ENCODE measurements at places on chromosomes 4 and X.
A peak's percentile ranks its signal among the peaks of the same experiment; 100 is the strongest.

DNA sequence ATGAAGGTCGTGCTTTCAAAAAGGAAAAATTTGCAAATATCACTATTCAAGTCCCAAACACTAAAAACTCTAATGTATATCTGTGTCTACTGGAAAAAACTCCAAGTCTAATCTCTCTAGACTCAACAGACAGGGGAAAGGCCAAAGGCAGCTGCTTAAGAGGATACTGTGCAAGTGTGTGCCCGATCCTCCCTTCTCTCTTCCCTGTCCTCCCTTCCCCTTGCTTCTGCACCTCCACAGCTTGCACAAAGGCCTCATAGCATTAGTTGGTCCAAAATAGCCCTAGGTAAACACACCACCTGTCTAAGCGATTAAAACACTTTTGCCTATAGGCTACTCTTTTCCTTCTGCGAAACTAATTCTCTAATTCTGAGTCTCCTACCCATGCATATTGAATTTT, 10.6 kb downstream of the C4orf54 start:
- DNase-seq: no peak

DNA sequence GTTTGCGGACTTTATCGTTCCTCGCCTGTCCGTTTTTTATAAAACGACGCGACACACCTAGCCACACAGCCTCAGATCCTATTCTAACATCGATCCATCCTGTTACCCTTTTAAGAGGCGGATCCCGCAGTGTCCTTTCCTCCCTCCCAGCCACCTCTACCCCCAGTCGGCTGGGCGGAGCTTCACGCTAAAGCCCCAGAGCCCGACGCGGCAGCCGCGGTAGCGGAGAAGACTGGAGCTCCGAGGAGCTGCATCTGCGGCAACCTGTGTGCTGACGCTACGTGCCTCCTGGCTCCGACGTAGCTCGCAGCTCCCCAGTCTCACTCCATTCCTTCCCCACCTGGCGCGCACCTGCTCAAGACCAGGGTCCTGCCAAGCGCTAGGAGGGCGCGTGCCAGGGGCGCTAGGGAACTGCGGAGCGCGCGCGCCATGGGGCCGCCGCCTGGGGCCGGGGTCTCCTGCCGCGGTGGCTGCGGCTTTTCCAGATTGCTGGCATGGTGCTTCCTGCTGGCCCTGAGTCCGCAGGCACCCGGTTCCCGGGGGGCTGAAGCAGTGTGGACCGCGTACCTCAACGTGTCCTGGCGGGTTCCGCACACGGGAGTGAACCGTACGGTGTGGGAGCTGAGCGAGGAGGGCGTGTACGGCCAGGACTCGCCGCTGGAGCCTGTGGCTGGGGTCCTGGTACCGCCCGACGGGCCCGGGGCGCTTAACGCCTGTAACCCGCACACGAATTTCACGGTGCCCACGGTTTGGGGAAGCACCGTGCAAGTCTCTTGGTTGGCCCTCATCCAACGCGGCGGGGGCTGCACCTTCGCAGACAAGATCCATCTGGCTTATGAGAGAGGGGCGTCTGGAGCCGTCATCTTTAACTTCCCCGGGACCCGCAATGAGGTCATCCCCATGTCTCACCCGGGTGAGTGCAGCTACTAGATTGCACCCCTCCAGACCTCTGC, at the start of gene RNF128:
Gene RNF128, plus strand, starts transcription at position 217 of the 953 bp plus-strand sequence. Its CDS starts 213 bp downstream, at position 430.
- peak; percentile 89 for DNase-seq

- no peak for DNase-seq
These were observed at the start of gene PHEX for GRCh38 chrX:22032084-22032483. TSS of gene PHEX (plus strand) at chrX:22032325. CDS start at chrX:22033006, 681 bp downstream.

GRCh38 chr4:153785910-153786721, 2.8 kb downstream of the SFRP2 start:
- DNase-seq: no peak

DNA sequence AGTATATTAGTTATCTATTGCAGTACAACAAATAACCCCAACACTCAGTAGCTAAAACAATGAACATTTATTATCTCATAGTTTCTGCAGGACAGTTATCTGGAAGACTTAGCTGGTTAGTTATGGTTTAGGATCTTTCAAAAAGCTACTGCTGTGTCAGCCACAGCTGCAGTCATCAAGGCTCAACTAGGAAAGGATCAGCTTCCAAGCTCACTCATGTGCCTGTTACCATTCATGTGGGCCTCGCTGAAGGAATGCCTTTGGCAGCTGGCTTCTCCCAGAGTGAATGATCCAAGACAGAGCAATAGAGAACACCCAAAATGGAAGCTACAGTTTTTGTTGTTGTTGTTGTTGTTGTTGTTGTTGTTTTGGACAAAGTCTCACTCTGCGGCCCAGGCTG, 13.5 kb upstream of the PRSS48 start:
- DNase-seq: no peak

GRCh38 chr4:109383823-109384222, 49.8 kb upstream of the SEC24B start:
- no peak for DNase-seq

- no peak for DNase-seq
These were observed 181.7 kb upstream of the GPR101 start for GRCh38 chrX:137215467-137215866.

DNA sequence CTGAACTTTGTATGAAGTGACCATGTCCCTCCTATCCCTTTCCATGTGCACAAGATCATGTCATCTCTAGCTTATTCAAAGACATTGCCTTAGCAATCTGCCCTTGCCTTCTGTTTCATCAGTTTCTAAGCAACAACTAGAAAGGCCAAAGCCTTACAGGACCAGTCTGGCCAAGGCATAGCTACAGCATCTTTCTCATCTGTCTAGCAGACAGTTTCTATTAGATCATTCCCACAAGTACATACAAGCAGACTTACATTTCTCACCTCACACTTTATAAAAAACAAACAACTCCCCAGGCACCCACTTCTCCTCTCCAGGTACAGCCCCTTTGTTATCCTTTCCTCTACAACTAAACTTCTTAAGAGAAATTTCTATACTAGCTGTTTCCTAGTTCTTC, 188.7 kb upstream of the AADAT start:
- no peak for DNase-seq

- no peak for DNase-seq
These were observed 15.3 kb upstream of the PDGFRA start for GRCh38 chr4:54213761-54214160.

DNA sequence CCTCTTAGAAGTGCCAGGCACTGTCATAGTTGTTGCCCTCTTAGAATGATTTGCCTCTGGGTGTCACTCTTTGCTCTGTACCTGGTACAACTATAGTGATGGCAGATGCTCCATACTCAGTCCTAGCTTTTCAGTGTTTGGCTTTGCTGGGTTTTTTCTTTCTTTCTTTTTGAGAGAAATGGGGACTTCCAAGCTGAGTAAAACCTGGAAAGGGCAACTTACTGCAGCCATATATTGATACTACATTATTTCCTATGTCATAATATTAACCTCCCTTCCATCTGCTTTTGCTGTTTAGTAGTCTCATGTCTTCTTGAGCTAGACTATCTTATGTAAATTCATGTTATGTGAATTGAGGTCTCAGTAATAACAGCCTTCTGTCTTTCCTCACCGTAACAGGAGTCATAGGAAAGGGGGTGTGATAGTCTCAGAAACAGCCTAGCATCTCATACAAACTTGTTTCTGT, 49.0 kb downstream of the NIPAL1 start:
- no peak for DNase-seq

- DNase-seq: no peak
These were observed at the start of gene ZFYVE28 for GRCh38 chr4:2417765-2418649. TSS of gene ZFYVE28 (minus strand) at chr4:2418645. CDS start at chr4:2418323, 322 bp downstream.

- no peak for DNase-seq
These were observed at the start of gene FATE1 for GRCh38 chrX:151715752-151716151. TSS of gene FATE1 (plus strand) at chrX:151716035. CDS start at chrX:151716120, 85 bp downstream.

DNA sequence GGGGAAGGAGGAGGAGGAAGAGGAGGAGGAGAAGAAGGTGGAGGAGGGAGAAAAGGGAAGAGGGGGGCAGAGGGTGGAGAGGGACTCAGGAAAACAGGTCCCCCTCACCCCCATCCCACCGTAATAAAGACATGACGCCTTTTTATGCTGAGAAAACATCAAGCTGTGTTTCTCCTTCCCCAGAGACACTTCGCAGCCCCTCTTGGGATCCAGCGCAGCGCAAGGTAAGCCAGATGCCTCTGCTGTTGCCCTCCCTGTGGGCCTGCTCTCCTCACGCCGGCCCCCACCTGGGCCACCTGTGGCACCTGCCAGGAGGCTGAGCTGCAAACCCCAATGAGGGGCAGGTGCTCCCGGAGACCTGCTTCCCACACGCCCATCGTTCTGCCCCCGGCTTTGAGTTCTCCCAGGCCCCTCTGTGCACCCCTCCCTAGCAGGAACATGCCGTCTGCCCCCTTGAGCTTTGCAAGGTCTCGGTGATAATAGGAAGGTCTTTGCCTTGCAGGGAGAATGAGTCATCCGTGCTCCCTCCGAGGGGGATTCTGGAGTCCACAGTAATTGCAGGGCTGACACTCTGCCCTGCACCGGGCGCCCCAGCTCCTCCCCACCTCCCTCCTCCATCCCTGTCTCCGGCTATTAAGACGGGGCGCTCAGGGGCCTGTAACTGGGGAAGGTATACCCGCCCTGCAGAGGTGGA, 45.3 kb upstream of the SHOX start:
- DNase-seq: no peak

GRCh38 chrX:13581554-13581953, 12.2 kb downstream of the EGFL6 start:
- no peak for DNase-seq

DNA sequence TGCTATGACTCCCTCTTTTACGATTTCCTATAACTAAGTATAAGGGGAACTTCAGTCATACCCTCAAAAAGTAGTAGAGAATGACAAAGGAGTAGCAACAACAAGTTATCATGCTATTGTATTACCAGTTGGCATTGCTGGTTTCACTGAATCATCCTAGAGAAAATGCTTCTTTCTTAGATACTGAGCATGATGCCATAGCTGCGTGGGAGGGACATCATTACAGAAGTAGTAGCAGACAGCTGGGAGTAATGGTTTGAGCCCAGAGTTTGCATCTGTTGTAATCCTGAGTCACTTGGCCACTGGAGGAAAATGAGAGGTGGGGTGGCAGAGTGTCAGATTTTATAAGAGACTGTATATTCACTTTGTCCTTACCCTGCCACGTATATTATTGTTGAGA, 38.6 kb downstream of the MTMR1 start:
- no peak for DNase-seq

DNA sequence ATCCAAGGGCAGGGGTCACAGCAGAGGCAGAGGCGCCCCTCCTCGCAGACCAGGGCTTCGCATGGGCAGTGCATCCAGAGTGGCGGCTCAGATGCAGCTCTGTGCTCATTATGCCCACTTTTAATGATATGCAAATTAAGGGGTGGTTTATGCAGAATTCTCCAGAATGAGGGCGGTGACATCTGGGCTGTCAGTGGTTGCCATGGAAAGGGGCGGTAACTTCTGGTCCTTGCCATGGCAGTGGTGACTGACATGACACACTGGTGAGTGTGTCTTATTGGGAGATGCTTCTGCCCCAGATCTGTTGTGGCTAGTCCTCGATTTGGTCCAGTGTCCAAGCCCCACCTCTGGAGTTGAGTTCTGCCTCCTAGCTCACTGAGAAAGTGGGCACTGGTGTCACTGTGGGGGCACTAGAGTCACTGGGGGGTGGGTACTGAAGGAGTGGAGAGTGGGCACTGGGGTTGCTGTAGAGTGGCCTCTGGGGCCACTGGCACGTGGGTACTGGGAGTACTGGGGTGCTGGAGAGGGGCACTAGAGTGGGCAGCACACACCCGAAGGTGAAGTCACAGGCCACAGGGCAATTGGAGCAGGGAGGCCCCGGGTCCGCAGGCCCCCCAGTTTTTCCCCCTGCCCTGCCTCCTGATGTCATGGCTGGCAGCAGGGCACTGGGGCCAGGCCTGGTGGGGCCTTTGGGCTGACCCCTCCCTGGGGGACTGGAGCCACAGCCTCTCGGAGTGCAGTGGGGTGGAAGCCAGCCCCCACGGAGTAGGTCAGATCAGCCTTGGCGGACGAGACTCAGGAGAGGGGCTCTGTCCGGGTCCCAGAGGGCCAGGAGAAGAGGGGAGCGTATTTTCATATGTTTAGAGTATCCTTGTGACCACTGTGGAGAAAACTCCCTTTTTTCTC, 98.6 kb upstream of the NKX1-1 start:
- no peak for DNase-seq

GRCh38 chr4:109395694-109396093, 37.9 kb upstream of the SEC24B start:
- no peak for DNase-seq

DNA sequence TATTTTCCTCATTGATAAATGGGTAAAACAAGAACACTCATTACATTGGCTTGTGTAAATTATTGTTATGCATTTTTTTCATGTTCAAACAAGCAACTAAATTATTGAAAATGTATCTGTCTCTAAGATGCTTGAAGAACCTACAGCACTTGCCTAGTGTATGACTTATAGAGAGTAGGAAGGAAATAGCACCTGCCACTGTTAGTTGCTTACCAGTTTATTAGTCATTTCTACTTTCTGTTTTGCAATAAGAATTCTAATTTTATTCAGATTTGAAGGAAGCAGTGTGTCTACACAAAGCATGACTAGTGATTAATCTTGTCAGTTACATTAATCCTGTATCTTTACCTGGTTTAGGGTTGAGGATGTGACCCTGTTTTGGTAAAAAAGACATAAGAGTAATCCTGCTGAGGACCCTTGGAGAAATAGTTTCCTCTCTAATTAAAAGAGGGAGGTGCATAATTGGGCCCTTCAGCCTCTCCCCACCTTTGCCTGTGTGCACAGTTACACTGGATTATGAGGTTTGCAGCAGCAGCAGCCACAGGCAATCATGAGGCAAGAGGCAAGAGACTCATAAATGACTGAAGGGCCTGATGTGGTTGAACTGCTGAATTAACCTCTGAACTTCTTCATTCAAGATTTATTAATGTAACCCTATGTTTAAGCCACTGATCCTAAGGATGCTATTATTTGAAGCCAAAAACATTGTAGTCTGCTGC, 1202.1 kb downstream of the ADGRL3 start:
- DNase-seq: no peak

DNA sequence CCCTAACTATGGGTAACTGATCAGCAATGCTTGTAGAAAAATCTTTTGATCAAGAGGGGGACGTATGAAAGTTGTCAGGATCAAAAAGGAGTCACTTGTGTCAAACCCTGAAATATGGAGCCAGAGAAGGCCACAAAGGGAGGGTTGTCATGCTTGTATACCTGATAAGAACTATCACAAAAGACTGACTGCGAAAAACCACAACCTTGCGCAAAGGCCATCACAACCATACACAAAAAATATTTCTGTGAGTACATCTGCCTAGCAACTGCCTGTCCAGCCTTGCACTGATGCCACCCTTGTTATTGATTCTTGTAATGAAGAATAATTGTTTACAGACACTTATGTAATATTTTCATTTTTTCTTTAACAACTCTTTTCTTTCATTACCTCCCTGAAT, 22.8 kb upstream of the EIF4E start:
- no peak for DNase-seq
